ENCODE measurements at places on chromosomes 13 and 19. TPM values are rescaled to one million over a fixed set of nuclear protein-coding genes. Genes with fewer than 3 reads are reported as not detected.

DNA sequence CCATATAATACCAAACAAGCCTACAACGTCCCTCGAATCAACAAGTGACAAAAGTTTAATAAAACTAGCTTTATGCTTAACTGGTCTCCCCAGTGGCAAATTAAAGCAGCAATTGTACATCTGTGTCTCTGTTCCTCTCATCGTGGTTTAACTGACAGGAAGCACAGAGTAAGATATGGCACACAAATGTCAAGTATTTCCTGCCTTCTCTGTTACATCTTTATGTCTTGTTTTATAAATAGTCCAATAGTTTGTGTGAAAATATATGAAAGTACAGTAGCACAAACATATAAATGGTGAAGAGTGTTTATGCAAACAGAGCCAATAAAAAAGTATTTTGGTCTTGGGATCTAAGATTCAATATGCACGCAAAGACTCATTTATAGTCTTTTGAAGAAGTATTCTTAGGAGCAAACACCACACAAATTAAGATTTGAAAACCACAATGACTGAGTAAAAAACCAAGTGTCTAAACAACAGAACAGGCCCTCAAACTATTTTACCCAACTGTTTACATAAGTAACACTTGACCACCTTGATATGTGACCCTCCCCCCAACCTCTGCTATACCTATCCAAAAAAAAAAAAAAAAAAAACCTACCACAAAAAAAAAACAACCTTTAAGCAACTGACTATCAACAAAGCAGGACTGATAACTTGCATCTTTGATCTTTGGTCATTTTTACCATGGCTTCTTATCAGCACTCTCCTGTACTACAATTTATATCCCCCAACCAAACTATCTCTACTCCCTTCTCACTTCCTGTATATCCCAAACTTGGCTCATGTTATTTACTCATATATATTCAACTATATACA lies 14.0 kb downstream of the ELF1 start:
- no peak for DNase-seq

DNA sequence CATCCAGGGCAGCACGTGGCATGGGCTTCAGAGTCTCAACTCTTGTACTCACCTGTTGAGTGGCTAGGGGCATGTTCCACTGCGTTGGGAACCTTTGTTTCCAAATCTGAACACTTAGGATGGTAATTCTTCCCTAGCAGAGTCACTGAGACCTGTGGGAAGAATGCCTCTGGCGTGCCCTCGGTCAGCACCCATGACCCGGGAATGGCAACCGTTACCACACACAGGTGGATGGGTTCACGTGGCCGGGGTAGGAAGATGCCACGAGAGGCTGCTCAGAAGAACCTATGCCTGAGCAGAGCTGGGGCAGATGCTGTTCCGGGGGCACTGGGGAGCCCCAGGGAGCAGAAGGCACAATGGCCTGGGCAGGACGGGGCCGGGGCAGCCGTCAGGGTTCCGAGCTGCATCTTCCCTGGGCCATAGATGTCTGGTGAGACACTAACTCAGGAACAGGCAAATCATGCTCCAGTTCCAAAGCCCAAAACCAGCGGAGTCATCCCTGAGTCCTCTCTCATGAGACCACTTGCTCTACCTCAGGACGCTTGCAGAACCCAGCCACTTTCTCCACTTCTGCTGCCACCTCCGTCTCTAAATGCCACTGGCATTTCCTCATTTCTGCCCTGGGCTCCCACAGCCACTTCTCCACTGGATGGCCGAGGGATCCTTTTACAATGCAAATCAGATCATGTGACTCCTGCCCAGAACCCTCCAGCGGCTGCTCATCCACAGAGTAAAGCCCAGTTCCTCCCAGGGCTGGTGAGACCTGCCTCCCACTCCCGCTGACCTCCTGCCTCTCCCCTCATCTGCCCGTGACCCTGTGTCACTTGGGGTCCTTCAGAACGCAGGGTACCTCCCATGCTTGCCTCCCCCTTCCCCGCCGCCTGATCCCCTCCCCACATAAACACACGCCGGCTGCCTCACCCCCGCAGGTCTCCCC lies 36.7 kb downstream of the FAM124A start:
- DNase-seq, result no peak

DNA sequence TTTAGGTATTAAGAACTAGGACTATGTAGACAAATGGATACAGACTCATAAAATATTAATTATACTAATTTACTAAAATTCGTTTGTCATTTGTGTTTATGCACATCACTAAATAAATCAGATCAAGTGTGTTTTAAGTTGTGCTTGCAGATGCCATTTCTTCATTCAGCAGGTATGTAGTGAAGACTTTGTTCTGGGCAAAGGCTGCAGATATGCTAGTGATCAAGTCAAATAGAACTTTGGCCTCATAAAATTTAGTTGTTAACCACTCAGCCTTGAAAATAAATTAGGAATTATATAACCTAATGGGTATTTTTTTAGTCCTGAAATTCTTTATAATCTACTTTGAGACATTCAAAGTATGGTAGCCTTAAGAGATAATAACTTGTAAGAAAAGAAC lies 80.4 kb upstream of the TRPC4 start:
- DNase-seq, result no peak

DNA sequence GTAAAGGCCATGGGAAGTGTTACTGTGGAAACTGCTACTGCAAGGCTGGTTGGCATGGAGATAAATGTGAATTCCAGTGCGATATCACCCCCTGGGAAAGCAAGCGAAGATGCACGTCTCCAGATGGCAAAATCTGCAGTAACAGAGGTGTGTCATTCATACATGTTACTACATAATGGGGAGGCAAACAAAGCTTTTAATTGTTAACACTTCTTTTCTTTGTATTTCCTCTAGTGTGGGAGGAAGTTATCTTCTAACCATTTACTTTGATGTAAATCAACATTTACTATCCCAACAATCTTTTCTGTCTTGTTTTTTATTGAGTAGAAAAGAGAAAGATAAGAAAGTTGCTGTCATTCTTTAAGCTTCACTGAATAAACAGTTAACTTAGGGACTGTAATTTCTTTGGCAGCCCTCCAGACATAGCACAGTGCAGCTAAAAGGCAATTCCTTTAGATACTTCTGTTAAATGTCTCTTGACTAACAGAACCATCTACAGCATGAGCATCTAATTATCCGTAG lies 126.9 kb downstream of the ITGBL1 start:
- no peak for DNase-seq

- DNase-seq, result no peak
These were observed 88.4 kb downstream of the IRS2 start for GRCh38 chr13:109697936-109698335.

- no peak for DNase-seq
These were observed 1730.9 kb downstream of the PCDH9 start for GRCh38 chr13:65499256-65499655.

RGL3 gene
- not detected for total RNA-seq

GRCh38 chr19:35546532-35546931 lies 1.1 kb downstream of the TMEM147 start:
- no peak for DNase-seq

KLF1 gene
- total RNA-seq, result 0.46 TPM
